ENCODE measurements at places on chromosomes 12 and 14.

DNA sequence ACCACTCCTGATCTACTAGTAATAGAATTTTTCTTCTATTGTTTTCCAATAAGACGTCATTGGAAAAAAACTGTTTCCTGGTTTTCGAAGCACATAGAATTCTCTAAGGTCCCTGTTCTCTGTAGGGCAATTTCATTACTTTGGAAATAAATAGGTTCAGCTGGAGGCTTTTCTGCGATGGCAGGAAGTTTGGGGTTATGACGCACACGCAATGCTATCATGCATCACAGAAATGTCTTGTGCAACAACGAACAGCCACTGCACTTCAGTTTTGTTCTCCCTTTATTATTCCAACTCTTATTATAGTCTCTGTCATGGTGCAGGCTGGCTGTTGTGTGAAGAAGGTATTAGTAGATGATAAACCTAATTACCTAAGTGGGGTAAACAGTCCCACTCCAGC lies 59.0 kb downstream of the KCNK10 start:
- no peak for DNase-seq

GRCh38 chr12:63912651-63913050 lies 68.2 kb downstream of the SRGAP1 start:
- DNase-seq, result no peak

- DNase-seq, result no peak
Measured at GRCh38 chr14:101074196-101075024, 170.9 kb upstream of the RTL1 start.

DNA sequence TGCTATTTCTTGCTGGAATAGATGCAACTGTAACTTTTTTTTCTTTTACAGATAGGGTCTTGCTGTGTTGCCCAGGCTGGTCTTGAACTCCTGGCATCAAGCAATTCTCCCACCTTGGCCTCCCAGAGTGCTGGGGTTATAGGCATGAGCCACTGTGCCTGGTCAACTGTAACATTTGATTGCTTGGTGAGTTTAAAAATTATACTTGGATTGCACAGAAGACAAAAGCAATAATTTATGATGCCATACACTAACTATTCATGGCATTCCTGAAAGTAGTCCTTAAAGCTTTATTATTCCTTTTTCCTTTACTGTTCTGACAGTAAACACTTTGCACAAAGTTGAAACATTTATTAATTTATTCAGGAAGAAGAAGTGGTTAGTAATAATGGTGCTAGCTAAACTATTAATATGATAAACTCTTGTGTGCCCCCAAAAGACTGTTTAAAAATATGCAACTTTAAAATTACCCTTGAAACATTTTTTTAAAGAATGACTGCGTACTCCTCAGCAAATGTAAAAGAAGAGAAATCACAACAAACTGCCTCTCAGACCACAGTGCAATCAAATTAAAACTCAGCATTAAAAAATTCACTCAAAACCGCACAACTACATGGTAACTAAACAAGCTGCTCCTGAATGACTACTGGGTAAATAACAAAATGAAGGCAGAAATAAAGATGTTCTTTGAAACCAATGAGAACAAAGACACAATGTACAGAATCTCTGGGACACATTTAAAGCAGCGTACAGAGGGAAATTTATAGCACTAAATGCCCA lies 8.3 kb downstream of the PTPRB start:
- DNase-seq, result no peak

DNA sequence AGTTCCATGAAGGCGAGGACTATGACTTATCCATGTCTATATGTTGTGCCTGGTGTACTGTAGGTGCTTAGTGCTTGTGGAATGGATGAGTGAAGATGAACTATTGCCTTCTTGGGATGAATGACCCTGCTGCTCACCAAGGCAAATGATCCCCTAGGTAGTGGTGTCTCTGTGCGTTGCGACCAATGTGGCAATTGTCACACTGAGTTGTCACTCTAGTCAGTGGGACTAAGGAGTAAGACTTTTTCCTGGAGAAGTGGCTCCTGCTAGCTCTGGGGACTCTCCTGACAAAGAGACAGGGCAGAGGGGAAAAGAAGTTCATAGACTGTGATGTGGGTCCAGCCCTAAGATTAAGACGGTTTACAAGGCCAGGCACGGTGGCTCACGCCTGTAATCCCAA lies 3.4 kb upstream of the ACVR1B start:
- DNase-seq, result no peak
